Mesothelial cell of epicardium (in vitro differentiated cells): ENCODE measurements at places on chromosomes 5 and 9.

- H3K36me3 ChIP-seq = no peaks in the 10 kb centered on the region
- H3K4me3 ChIP-seq = no peak overlapping the region
- H3K27me3 ChIP-seq = no peaks in the 10 kb centered on the region
- H3K4me1 ChIP-seq = peaks cover 28% of the 10 kb centered on the region
Observed at GRCh38 chr5:132444061-132444460, 46.5 kb downstream of the IRF1 start.

GRCh38 chr9:34343605-34344004, 14.2 kb downstream of the NUDT2 start:
- H3K4me1 ChIP-seq = peaks cover 7% of the 10 kb centered on the region
- H3K27ac ChIP-seq = no peak overlapping the region
- no peak for DNase-seq
- no peak overlapping the region for H3K4me3 ChIP-seq
- no peaks in the 10 kb centered on the region for H3K27me3 ChIP-seq
- H3K36me3 ChIP-seq = peaks cover 16% of the 10 kb centered on the region

DNA sequence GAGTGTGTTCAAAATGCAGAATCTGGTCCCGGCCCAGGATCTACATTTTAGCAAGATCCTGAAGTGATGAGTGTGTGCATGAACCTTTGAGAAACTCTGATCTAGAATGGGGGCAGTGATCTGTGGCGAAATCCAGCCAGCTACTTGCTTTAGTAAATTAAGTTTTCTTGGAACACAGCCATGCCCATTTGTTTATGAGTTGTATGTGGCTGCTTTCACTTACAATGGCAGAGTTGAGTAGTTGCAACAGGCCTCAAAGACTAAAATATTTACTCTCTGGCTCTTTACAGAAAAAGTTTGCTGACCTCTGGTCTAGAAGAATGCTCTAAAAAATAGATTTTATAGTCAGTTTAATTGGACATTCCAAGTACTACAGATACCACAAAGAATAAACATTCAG, 588.3 kb downstream of the BNC2 start:
- H3K27me3 ChIP-seq = no peaks in the 10 kb centered on the region
- peak overlapping the region; percentile 45 for H3K27ac ChIP-seq
- DNase-seq = no peak

- peaks cover 14% of the 10 kb centered on the region for H3K36me3 ChIP-seq
- no peaks in the 10 kb centered on the region for H3K27me3 ChIP-seq
- H3K4me3 ChIP-seq = no peak overlapping the region
Observed at GRCh38 chr5:96997265-96997859, 61.5 kb downstream of the LNPEP start.

GRCh38 chr5:59586841-59587240, 306.7 kb downstream of the PDE4D start:
- peaks cover 52% of the 10 kb centered on the region for H3K4me1 ChIP-seq
- H3K27ac ChIP-seq = no peak overlapping the region
- H3K4me3 ChIP-seq = peak overlapping the region; percentile 66
- no peak for DNase-seq

DNA sequence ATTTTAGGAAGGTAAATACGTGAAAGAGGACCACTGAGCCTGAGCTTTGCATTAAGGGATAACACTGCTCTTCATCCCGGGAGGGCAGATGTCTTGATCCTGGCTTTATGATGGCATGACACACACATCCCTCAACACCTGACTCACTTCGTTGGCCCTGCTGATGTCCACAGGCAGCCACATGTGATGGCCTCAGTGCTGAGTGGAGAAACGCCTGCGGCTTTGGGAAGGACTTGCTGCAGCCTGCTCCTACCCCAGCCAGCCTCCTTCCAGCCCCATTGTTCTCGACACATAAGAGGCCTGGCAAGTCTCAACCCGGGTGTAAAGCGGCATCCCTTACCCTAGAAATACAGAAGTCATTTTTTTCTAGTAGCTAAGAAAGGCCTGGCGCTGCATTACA, 169.0 kb downstream of the SYK start:
- H3K36me3 ChIP-seq = no peaks in the 10 kb centered on the region
- H3K27me3 ChIP-seq = no peaks in the 10 kb centered on the region
- no peak for DNase-seq

DNA sequence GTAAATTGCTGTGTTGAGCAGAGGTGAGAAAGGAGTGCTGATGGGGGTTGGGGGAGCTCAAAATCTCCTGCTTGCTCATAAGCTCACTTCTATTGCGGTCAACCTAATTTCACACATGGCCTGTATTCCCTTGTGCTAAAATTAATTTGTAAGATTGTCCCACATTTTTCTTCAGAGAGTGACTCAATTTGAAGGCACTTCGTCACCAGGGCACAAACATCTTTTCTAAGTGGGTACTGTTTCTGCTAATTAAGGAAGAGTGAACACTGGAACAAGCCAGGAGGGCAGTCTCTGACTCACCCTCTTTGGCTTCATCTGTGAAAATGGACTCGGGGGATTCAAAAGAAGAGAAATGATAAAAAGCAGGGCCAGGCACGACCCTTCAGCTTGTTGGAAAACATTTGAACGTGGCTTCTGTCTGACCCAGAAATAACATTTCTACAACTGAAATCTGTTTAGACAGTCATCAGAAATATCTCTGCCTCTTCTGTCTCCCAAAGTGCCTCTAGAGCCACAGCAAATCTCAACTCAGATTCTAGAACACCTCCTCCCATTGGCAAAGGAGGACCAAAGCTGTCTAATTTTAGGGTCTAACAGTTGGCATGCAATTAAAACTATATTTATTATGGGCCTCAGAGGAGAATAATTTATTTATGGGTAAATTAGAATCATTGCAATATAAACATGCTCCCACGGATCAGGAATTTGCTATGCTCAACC, 49.8 kb downstream of the FEM1C start:
- no peak overlapping the region for H3K27ac ChIP-seq
- H3K27me3 ChIP-seq = peaks cover 9% of the 10 kb centered on the region
- no peaks in the 10 kb centered on the region for H3K36me3 ChIP-seq
- no peak for DNase-seq
- H3K4me3 ChIP-seq = no peak overlapping the region
- H3K4me1 ChIP-seq = peaks cover 7% of the 10 kb centered on the region

DNA sequence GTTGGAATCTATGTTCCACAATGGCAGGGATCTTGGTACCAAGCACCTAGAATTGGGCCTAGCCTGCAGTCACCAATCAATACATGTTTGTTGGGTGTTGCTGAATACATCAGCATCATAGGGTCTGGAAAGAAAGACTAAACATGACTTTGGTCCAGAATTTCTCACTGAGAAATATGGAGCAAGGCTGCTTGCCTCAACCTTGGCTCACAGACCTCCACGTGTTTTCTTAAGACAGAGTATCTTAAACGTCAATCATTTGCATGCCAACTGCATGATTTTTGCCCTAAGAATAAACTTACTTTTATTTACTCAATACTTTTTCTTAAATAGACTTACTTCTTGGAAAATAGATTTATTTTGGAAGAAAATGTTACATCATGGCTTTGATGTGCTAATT, 22.7 kb upstream of the TRAF1 start:
- no peaks in the 10 kb centered on the region for H3K36me3 ChIP-seq
- no peak overlapping the region for H3K4me3 ChIP-seq
- no peaks in the 10 kb centered on the region for H3K27me3 ChIP-seq
- no peak overlapping the region for H3K27ac ChIP-seq
- H3K4me1 ChIP-seq = peaks cover 25% of the 10 kb centered on the region

- no peaks in the 10 kb centered on the region for H3K27me3 ChIP-seq
- H3K4me1 ChIP-seq = no peaks in the 10 kb centered on the region
- H3K36me3 ChIP-seq = no peaks in the 10 kb centered on the region
- H3K4me3 ChIP-seq = no peak overlapping the region
- H3K27ac ChIP-seq = no peak overlapping the region
Observed at GRCh38 chr9:91006046-91006445, 204.4 kb downstream of the SYK start.

- H3K4me3 ChIP-seq = no peak overlapping the region
- DNase-seq = no peak
- peaks cover 21% of the 10 kb centered on the region for H3K4me1 ChIP-seq
- no peaks in the 10 kb centered on the region for H3K27me3 ChIP-seq
Observed at GRCh38 chr9:27622693-27623340, 49.5 kb upstream of the C9orf72 start.
